ENCODE measurements at places on chromosomes 4 and X.

DNA sequence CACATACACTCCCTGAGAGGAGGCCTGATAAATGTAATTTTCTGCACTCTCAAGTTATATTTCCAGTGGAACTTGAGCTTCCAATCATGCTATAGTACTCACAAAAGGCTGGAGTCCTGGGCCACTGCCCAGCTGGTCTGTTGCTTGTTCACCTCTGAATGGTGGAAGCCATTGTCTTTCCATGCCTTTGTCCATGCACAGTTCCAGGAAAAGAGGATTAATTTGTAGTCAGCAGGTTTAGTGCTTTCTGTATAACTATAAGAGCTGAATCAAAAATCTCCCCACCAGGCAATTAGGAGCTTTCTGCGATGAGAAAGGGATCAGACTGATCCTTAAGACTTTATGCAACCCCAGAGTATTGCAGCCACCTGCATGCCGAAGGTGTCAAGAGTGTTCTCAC, 195.4 kb upstream of the PGRMC2 start:
- DNase-seq, result no peak

- peak; percentile 81 for DNase-seq
These were observed 19.3 kb downstream of the NOA1 start for GRCh38 chr4:56958111-56958517.

GRCh38 chr4:42281324-42282020, 115.8 kb upstream of the SHISA3 start:
- no peak for DNase-seq

DNA sequence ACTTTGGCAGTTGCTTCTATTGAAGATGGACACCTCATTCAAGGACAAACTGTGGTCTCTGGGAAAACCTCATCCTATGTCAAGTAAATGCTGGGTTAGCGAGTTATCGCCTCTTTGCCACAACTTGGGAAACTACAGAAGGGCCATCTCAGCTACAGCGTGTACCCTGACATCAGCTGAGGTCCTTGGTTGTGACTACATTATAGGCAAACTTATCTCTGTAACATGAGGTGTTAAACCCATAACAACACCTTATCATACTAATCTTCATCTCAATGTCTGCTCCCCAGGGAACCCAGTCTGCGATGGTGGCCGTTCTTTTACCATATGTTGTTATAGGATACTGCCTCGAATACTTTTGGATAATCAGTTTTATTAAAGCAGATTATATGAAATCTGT, 1862.7 kb downstream of the STIM2 start:
- DNase-seq, result no peak

DNA sequence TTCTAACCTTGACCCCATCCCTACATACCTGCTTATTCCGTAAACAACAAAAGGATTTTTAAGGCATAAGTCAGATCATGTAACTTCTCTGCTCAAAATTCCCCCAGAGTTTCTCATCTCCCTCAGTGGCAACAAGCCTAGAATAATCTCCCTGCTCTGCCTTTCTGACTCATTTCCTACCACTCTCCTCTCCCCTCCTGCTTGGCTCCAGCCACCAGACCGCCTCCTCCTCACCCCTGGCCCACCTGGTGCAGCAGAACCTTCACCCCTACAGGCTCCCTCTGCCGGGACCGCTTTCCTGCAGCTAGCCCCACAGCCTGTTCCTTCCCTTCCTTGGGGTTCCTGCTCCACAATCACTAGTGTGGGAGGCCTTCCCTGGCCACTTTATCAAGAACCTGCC, 32.1 kb downstream of the TSPAN5 start:
- DNase-seq, result no peak

DNA sequence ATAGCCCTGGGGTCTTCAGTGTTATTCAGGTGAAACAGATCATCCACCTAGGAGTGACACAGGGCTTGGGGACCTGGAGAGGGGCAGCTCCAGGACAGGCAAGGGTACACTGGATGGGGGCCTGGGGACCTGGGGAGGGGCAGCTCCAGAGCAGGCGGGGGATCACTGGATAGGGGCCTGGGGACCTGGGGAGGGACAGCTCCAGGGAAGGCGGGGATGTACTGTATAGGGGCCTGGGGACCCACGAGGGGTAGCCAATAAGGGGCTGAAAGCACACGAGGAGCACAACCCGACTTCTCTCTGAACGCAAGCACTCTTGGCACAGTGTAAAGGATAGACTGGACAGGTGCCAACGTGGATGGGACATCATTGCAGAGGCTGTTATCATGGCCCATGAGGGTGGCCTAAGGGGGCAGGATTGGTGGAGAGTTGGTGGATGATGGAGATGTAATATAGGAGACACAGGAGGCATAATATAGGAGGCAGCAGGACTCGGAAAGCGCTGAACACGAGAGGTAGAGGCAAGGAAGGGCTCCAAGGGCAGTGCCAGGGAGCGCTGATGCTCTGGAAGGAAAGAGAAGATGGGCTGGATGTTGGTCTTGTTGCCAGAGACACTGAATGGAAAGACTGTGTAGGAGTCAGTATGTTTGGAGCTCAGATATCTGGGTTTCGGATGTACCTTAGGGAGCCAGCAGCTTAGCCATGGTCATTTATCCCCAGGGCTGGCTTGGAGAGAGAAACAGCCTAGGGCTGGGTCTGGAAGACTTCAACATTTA, 37.9 kb upstream of the FGFBP2 start:
- DNase-seq, result no peak

GRCh38 chrX:48003367-48003757, 427 bp downstream of the ZNF182 start:
- no peak for DNase-seq

DNA sequence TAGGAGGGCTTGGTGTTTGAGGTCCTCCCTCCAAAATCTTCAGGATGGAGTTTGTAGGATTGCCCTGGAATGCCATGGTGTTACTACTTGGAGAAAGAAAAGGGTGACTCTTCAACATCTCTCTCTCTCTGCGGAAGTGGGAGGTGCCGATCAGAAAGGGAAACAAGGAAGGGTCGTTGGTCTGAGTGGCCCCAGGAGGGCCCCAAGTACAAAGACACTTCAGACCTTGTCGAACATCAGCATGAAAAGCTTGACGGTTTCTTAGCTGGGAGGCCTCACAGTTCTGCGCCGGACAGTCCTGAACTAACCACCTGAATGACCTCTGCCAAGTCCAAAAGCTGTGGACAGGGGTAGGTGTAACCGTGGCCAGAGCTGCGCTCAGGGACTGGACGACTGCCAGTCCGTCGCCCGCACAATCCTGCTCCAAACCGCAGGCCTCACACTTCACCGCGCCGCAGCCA, 646 bp upstream of the GSX2 start:
- DNase-seq, result no peak

GRCh38 chr4:155855897-155856296, 10.2 kb downstream of the ASIC5 start:
- DNase-seq, result no peak

DNA sequence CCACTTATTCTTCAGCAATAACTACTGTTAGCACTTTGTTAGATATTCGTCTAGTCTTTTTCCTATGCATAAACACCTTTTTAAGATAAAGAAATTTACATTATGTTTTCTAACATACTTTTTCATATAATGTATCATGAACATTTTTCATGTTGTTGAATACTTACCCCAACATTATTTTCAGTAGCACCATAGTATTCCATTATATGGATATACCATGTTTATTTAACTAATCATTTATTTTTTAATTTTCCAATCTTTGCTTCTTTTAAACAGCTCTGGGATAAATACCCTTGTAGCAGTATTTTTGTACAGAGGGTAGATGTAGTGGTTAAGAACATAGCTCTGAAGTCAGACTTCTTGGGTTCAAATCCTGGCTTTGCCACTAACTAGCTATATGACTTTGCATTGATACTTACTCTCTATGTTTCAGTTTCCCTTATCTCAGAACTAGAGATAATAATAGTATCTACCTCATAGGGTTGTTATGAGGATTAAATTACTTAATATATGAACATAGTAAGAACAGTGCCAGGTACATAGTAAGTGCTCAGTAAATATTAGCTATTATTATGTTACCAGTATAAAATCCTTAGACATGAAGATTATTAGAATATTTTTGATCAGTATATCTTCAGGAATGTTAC, 11.3 kb downstream of the EXOC1 start:
- DNase-seq, result no peak

DNA sequence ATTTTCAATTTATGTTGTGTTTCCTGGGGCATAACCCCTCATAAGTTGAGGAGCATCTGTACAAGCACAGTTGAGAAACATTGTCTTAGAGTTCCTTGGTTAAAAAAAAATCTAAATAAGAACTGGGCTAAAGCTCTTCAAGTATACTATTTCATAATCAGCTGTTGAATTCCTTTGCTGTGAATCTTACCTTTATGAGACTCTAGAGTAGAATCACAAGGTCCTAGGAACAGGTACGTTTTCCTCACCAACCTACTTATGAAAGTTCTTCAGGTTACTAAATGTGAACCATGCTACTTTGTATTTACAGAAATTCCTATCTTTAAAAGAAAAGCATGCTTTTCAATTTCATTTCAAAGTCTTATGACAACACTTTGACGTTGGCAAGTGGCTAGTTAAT, 20.9 kb upstream of the SOD3 start:
- no peak for DNase-seq

GRCh38 chr4:14340321-14340720, 662.0 kb upstream of the CPEB2 start:
- no peak for DNase-seq

GRCh38 chrX:109036624-109037023, 300.3 kb upstream of the IRS4 start:
- DNase-seq, result no peak

GRCh38 chrX:40207626-40208025, 109.9 kb upstream of the BCOR start:
- DNase-seq, result no peak

DNA sequence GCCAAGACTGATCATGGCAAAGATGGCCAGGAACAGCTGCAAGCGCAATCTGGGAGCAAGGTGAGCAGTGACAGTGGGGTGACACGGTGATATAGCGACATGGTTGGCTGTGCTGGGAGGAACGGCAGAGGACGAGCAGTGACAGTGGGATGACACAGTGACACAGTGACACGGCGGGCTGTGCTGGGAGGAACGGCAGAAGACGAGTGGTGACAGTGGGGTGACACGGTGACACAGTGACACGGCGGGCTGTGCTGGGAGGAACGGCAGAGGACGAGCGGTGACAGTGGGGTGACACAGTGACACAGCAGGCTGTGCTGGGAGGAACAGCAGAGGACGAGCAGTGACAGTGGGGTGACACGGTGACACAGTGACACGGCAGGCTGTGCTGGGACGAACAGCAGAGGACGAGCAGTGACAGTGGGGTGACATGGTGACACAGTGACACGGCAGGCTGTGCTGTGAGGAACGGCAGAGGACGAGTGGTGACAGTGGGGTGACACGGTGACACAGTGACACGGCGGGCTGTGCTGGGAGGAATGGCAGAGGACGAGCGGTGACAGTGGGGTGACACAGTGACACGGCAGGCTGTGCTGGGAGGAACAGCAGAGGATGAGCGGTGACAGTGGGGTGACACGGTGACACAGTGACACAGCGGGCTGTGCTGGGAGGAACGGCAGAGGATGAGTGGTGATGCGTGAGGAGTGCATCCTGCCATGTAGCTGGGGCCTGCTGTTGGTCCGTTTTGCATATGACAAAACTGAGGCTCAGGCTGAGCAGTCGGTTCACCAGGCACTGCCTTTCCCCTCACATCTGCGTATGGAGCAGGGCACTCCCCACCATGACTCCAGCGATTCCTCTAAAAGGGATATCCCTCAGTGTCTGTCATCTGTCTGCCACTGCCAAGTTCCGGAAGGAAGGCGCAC, 36.0 kb upstream of the MXD4 start:
- DNase-seq, result no peak

DNA sequence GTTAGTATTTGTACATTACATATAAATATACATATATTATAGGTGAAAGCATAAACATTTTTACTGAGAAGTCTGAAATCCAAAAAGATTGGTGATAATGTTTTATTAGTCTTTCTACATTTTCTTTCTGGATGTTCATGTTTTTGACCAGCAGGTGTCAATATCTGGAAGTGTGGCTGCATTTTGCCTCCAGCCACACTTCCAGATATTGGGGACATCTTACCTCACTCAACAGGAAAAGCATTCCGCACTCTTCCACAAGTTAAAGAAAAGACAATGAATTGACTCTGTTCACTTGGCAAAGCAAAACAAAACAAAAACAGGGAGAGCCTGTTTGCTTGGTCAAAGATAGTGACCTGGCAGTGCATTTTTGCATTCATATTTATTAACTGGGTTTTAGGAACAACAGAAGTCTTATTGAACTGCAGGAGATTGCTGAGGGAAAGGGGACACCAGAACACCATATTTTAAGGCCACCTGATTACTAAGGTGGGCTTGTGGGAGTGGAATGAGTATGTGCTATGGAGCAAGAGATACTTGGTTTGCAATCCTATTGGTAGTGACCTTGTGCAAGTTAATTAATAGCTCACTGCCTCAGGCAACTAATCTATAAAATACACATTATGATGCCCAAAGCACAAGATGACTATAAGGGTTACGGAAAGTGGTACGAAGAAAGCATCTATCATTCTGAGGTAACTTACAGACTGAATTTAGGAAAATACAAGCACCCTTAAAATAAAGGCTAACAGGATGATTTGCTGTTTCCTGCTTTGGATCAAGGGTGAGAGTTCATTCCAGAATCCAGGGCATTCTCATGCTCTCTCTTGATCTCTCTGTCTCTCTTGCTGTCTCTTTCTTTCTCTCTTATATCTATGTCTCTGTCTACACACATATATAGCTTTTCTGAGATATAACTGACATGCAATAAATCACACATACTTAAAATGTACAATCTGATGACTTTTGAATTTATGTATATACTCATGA, 389.9 kb upstream of the EMCN start:
- no peak for DNase-seq

GRCh38 chrX:16137416-16138107, 14.2 kb downstream of the GRPR start:
- DNase-seq, result no peak

DNA sequence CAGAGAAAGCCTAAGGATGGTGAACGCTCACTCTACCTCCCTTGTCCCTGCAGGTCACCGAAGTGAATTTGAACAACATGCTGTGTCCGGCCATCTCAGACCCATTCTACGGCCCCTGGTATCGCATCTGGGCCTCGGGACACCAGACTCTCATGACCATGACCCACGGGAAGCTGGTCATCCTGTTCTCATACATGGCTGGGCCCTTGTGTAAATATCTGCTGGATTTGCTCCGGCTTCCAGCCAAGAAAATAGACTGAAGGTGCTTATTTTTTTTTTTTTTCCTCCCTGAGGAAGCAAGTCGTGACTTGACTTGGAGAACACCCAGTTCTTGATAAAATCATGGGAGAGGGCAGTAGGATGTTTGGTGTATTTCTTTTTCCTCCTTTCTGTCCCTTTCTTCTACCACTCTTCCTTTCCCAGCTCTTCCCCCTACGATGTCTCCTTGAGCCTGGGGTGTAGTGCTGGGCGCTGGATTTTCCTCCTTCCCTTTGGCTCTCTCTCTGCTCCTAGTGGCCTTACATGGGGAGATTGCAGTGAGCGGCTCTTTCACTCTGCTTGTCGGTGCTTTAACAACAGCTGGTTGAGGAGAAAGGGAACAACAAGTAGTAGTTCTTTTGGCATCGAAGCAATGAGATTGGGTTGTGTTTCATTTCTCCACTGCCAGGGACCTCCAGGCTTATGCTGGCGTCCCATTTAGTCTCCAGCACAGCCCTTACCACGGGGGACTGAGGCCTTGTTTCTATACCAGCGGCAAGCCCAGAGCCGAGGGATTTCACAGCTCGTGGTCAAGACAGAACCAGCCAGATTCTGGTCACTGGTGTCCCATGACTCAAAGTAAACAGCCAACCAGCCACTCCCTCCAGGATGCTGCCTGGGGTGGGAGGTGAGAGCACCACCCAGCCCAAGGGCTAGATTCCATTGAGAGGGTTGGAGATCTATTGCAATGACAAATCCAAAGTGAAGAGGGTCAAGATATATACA, 144.4 kb downstream of the AMMECR1 start:
- no peak for DNase-seq
